Naive B cell (primary cell): ENCODE measurements at places on chromosomes 6 and 20.
A peak's percentile ranks its signal among the peaks of the same experiment; 100 is the strongest.

GRCh38 chr6:107509506-107509905, 19.6 kb downstream of the SOBP start:
- DNase-seq = no peak

DNA sequence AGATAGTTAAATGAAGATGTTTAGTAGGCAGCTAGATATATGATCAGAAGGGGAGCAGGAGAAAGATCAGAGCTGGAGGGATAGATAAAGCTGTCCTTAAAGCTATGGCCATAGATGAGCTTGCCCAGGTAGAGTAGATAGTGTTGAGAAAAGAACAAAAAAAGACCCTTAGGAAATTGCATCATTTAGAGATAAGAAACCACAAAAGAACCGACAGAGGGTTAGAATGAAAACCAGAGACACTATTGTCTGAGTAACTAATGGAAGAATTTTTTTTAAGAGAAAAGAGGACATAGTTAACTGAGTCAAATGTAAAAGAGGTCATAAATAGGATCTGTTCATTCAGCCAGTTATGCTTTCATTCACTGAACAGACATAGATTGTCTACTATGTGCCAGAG, 101.8 kb downstream of the TNFAIP3 start:
- DNase-seq = no peak

DNA sequence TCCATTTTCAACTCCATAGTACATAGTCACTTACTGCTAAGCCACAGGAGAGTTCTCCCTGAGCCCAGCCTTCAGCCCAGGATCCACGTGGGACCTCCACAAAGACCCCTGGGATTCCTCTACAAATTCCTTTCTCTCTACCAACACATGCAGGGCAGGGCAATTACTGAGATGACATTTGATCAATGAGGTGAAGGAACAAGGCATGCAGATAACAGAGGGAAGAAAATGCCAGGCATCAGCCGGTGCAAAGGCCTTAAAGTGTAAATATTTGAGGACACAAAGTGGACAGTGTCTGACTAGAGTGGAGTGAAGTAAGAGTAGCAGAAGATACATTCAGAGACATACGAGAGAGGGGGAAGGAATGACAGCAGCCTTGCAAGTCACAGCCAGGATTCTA, 70.2 kb downstream of the HS3ST5 start:
- no peak for DNase-seq

DNA sequence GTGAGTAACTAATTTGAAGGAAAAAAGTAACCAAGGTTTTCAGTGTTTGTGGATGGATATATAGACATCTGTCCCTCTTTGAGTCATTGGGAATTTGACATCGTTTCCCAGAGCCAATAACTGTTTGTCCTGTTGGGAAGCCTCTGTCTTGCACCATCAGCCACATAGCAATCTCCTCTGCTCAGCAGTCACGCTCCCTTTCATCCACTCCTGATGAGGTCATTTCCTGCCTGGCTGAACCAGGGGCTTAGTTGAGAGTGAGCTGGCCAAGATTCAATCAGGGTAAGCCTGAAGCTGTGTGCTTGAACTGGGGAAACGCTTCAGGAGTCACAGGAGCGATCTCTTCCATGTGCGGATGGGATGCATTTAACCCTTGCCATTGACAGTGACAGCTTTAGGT, 121.5 kb upstream of the FOXQ1 start:
- DNase-seq = no peak

DNA sequence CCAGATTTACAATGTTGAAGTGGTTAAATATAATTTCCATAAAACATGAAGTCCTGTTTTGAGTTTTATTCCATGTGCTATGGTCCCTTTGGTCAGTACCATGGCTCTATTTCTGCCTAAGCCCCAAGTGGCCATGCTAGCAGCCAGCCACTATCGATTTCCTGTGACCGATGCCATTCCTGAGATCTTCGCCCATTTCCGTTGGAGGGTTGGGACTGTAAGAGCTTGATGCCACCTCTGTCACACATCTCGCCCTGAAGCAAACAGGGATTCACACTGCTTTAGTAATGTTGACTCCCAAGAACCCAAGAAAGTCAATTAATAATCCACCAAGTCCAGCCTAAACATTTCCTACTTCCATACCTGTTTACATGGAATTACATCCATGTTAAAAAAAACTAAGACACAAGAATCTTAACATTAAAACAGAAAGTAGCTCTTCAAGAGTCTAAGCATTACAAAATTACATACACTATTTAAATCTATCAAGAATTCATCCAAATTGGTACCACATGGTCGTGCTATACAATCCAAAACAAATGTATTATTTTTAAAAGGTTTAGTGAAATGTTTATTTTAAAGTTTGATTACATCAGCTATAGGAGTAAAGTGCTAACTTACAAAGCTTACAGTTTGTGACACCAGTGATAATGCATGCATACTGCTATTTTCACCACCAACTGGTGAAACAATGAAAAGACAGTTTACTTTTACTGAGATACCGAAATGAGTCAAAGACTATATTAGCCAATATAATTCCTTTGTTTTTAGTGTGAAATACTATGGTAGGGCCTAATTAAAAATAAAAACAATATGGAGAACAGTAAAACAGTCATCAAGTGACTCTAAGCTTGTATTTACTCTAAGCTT, 2.5 kb downstream of the RBM39 start:
- DNase-seq = no peak

- no peak for DNase-seq
Observed at GRCh38 chr6:37690964-37691735, 6.5 kb downstream of the MDGA1 start.

- peak; percentile 15 for DNase-seq
Observed at GRCh38 chr6:107704347-107705013, 119.6 kb downstream of the SCML4 start.

DNA sequence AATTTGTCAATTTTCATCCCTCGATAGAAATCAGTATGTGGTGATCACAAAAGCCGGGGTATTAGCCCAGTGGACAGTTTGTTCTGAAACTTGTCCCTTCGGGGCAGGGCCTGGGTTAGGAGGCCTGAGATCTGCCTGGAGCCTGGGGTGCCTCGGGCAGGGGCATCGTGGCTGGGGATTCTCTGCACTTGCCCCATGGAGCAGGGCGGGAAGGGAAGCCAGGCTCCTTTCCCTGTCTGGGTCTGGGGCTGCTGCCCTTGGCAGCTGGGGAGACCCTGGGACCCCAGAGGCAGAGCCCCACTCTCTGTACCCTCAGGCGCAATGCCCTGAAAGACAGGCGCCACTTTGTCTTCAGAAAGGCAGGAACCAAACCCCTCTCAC, 27.4 kb downstream of the NTSR1 start:
- no peak for DNase-seq

GRCh38 chr6:142624978-142625715, 319.8 kb downstream of the HIVEP2 start:
- DNase-seq = no peak

DNA sequence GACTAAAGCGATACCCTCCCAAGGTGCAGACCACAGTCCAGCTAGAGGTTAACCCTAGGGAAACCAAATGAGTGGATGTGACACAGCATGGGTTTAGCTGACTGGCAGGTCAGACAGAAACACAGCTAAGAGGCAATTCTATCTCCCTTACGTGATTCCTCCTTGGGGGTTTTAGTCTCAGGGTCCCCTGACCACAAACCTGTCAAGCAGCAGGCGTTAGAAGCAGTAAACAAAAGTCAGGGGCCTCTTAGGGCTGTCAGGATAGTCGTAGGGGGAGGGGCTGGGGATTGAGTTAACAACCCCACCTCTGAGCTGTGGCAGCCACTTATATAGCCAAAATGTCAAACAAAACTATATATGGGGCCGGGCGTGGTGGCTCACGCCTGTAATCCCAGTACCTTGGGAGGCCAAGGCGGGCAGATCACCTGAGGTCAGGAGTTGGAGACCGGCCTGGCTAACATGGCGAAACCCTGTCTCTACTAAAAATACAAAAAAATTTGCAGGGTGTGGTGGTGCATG, 13.6 kb downstream of the KCNK5 start:
- DNase-seq = no peak

- DNase-seq = no peak
Observed at GRCh38 chr6:85677234-85677956, 34.7 kb upstream of the SYNCRIP start.

DNA sequence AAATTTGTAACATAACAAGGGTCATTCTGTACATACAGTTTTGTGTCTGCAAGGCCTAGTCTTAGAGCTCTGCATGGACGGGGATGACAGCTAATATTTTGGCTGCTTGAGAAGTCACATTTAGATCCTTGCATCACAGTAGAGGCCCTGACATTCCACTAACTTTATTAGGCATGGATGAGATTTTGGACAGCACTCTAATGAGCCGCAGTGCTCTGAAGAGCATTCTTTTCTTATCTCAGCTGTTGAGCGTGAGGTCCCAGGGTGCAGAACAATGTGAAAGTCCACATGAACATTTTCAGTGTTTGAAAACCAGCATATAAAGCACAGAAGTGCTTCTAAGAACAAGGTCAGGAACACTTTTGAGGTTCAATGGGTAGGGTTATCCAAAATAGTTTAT, 58.9 kb downstream of the IPCEF1 start:
- DNase-seq = no peak

DNA sequence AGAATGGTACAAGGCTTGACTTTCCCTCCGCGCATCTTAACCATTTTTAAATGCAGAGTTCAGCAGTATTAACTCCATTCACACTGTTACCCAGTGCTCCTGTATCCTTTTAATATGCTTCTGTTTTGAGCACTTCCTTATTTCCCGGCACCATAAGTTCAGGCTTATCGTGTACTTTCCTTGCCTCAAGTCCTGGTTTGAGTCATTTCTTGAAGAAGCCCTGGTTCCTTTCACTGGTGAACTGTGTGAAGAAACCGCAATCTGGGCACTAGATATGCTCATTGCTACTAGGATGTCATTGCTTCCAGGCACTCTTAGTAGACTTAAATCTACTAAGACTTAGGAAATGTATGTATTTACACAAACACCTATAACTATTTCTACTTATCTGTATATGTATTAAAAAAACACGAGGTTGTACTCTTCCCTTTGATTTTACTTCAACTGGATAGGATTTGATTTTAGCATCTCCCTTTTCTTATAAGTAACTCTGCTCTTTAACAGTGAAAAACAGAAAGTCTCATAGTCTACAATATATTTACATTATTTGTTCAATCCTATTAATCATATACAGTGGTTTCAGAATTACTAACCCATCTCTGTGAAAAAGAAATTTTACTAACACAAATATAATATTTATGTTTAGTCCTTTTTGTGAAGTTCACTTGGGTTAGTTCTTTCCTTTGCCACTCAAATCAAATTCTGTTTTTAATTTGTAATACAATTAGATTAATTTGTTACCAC, 135.5 kb downstream of the CDKAL1 start:
- no peak for DNase-seq

DNA sequence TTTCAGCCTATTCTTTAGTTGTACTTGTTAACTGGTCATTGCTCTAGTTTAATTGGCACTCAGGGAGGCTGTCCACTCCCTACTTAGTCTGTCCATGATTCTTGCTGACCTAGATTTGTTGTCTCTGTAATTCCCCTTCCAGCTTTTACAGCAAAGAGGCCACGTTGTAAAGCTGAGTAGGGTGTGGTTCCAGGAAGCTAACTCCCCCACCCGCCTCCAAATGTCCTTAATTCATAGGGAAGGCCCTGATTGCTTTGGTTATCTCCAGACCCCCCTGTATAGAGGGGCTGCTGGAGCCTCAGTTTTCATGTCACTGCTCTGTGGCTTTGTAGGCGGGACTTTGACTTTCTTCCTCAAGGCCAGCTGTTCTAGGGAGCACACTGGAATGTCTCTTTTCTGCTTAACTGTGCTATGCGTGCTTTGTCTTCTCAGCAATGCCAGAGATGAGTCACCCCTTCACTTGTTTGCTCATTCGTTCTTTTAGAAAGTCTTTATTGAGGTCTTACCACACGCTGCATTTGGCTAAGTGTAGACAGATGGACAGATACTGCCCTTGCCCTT, 175.1 kb upstream of the JAG1 start:
- DNase-seq = no peak

- no peak for DNase-seq
Observed at GRCh38 chr6:117174835-117175360, 90.5 kb upstream of the VGLL2 start.

- DNase-seq = no peak
Observed at GRCh38 chr6:116764961-116765841, at the start of gene FAM162B. TSS of gene FAM162B (minus strand) at chr6:116765719. CDS start at chr6:116765576, 143 bp downstream.

DNA sequence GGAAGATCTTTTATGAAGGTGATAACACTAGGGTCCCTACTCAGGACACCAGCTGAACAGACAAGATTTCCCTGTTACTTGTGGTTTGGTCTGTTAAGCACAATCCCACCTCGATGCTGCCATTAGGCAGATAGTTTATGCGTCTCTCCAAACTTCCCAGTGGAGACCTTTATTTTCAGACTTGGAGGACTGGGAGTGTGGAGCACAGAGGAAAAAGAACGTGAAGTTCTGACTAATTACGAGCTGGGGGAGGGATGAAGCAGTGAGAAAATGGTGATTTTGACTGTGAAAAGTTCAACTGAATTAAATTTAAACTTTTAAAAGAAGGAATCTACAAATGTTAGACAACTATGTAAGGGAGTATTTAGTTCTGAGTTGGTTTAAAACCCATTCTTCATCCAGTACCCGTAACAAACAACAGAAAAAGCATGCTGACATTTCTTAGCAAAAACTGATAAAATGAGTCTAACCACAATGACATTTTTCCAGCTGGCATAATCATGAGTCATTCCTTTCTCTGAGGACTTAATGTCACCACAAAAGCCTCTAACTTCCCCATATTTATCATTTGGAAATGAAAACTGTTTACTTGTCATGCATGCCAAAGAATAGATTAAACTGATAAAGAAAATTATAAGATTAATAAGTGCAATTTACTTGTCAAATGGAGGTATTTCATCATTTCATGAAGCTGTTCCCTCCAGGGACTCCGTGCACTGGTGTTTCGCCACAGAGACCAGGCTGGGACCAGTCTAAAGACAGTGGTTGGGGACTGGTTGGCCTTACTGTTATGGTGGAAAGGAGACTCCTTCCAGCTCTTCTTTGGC, 113.3 kb upstream of the SSTR4 start:
- DNase-seq = no peak

DNA sequence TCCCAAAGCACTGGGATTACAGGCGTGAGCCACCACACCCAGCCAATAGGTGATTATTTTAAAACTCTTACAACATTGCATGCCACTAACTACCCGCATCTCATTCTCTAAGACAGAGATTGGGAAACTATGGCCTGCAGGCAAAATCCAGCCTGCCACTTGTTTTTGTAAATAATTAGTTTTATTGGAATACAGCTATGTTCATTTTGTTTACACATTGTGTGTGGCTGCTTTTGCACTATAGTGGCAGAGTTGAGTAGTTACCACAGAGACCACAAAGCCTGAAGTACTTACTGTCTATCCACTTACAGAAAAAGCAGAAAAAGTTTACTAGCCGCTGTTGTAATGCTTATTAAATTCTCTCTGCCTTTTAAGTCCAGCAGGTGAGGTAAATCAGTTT, 16.4 kb upstream of the PKIG start:
- no peak for DNase-seq

GRCh38 chr6:31690231-31691077, 9.6 kb upstream of the LY6G5C start:
- no peak for DNase-seq

- no peak for DNase-seq
Observed at GRCh38 chr6:41706876-41707564, 28.4 kb downstream of the TFEB start.

GRCh38 chr20:16947479-16947878, 199.3 kb downstream of the OTOR start:
- DNase-seq = no peak
